ENCODE measurements at places on chromosomes 4 and X. TPM values are rescaled to one million over a fixed set of nuclear protein-coding genes. Genes with fewer than 3 reads are reported as not detected.

DNA sequence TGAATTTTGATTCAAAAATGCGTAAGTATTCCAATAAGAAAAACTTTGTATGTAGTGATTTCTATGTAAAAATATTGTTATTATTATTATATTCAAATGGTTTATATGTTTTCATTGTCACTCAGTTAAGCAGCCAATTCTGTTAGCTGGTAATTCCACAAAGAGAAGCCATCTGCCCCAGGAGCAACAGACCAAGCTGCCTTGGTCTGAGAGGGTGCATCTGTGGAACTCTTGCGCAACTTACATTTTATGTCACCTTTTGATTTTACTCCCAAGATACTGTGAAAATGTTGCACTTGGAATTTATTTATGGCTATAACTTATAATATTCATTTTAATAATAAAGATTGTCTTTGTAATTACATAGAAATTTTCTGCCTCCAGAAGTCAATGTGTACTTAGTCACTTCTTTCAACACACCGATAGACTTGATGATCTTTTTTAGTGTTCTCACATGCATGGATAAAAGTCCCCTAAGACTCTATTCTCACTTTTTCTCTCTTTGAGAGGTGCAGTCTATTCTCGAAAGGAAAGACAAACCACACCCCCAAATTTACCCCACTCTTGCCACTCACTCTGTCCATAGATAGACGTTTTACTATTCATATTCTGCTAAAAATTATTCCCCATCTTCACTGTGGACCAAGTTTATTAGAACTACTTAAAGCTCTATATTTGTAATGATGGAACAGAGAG lies 30.6 kb downstream of the GPR174 start:
- peak overlapping the region; percentile 10 for H3K4me3 ChIP-seq
- peak overlapping the region; percentile 67 for H3K27ac ChIP-seq
- peaks cover 83% of the 10 kb centered on the region for H3K4me1 ChIP-seq
- peaks cover 62% of the 10 kb centered on the region for H3K36me3 ChIP-seq
- DNase-seq = no peak

GRCh38 chrX:97685753-97686152 lies 802.0 kb downstream of the RPA4 start:
- H3K4me1 ChIP-seq = no peaks in the 10 kb centered on the region
- DNase-seq = peak; percentile 25
- H3K27me3 ChIP-seq = peaks cover 1% of the 10 kb centered on the region
- no peaks in the 10 kb centered on the region for H3K36me3 ChIP-seq
- H3K27ac ChIP-seq = no peak overlapping the region
- no peak overlapping the region for H3K4me3 ChIP-seq

GRCh38 chr4:75545526-75545925 lies 10.3 kb upstream of the ODAPH start:
- no peak overlapping the region for H3K27ac ChIP-seq
- no peaks in the 10 kb centered on the region for H3K4me1 ChIP-seq
- no peak overlapping the region for H3K4me3 ChIP-seq
- no peak for DNase-seq

DNA sequence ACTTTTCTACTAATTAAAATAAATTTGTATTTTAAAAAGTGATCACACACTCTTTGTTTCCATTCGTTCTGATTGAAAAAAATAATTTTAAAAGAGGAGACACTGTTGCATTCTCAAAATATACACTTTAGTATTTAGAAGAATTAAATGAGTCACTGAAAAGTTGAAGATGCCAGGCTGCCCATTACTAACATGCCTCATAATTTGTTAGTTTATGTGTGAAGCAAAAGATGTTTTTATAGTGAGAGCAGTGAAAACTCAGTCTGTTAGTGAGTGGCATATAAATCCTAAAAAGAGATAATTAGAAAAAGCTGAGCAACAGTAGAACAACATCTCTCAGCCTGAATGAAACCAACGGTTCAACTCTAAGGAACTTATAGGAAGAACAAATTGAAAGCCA lies 143.4 kb downstream of the CDS1 start:
- DNase-seq = no peak
- no peak overlapping the region for H3K4me3 ChIP-seq
- no peaks in the 10 kb centered on the region for H3K36me3 ChIP-seq
- H3K27ac ChIP-seq = no peak overlapping the region
- no peaks in the 10 kb centered on the region for H3K27me3 ChIP-seq

BMPR1B gene
- total RNA-seq = not detected
